EH (cell line): ENCODE measurements at places on chromosomes 2 and 18.

GRCh38 chr2:174527959-174528358 is 41.1 kb upstream of the GPR155 start:
- DNase-seq, result no peak

- DNase-seq, result no peak
Observed at GRCh38 chr18:41751652-41752051, 203.4 kb upstream of the PIK3C3 start.

DNA sequence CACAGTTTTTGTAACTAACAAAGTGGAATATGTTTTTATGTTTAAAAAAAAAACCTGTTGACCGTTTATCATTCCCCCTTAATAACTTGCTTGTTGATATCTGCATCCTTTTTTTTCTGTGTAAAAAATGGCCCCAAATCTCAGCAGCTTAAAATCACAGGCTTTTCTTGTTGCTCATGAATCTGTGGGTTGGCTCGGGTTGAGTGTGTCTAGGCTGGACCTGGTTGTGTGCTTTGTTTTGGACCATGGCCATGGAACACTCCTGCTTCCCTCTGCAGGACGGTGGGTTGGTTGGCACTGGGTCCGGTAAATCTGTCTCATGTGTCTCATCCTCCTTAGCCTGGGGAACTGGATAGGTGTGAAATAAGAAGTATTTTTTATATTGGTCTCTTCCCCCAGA is 139.0 kb upstream of the LINC00305 start:
- no peak for DNase-seq

GRCh38 chr2:169839954-169840746 is 12.9 kb downstream of the UBR3 start:
- no peak for DNase-seq

- DNase-seq, result no peak
Observed at GRCh38 chr2:78876316-78876688, 149.2 kb upstream of the REG3G start.
